Stimulated activated CD4-positive, alpha-beta T cell treated with anti-CD3 and anti-CD28 coated beads, Interleukin-1b, Interleukin-23, amount 100 ng/mL, for 1 hour (primary cell): ENCODE measurements at places on chromosomes 7 and 10.

- DNase-seq = no peak
Measured at GRCh38 chr7:90334193-90334843, 12.2 kb upstream of the GTPBP10 start.

DNA sequence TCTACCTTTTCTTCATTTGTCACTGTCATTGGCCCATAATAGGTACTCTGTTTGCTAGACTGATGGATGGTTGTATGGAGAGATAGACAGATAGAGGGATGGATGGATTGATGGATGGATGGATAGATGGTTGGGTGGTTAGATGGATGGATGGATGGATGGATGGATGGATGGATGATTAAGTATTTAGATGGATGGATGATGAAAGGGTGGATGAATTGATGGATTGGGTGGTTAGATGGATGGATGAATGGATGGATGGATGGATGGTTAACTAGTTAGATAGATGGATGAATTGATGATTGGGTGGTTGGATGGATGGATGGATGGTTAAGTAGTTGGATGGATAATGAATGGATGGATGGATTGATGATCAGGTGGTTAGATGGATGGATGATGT, 334.7 kb upstream of the AUTS2 start:
- no peak for DNase-seq

DNA sequence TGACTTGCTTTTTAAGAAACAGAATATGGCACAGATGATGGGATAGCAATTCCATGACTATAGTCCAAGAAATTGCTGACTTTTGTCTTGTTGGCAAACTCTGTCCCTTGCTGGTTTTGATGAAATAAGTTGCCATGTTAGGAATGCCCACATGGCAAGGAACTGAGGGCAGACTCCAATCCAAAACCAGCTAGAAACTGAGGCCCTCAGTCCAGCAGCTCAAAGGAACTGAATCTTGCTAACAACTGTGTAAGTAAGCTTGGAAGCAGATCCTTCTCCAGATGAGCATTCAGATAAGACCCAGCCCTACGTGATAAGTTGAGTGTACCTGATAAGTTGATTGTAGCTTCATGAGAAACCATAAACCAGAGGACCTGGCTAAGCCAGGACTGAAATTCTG, 64.3 kb upstream of the BMPER start:
- no peak for DNase-seq

- DNase-seq = no peak
Measured at GRCh38 chr7:66921396-66921917, 432 bp downstream of the TMEM248 start.

GRCh38 chr7:128406314-128407232, 3.2 kb downstream of the IMPDH1 start:
- DNase-seq = no peak

DNA sequence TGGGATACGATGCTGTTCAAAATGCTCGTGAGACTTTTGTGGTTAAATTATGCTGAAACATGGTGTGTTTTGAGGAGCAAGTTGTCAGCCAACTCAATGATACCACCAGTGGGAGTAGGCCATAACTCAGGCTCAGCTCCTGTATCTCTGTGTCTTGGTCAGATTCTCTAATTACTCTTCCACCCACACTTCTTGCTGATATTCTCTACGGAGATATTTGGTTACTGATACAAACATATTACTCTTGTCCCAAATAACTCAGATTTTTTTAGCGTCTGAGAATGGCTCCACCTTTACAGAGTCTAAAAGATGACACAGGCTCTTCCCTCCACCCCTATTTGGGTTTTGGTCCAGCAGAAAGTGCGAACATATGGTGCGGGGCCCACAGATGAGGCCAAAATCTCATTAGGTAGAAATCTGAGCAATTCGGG, 168.9 kb downstream of the PKD1L1 start:
- no peak for DNase-seq

DNA sequence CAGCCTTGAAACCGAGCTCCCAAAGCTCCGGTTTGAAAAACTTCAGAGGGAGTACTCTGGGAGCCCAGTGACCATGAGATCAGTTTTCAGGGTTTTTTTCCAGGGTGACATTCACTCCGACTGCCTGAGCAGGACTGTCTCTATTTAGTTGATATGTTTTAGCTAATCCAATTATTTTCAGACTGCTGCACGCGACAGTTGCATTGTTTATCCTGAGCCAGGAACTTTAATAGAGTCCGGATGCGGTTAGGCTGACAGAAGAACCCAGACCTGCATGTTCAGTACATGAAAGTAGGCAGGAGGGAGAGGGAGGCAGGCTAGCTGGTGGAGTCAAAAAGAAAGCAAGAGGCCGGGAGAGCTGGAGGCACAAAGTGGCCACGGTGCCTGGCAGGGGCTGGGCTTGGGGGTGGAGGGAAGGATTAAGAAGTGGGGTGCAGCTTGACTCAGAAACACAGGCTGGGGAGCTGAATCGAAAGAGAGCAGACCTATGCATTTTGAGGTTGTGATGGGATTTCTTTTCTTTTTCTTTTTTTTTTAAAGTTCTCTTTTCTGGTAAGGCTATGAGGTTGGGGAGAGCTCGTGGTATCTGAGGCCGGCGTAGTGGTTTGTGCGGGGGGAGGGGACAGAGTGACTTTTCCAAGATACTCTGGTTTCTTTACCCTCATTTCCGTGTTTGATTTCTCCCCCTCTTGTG, 5.7 kb downstream of the GATA3 start:
- DNase-seq = no peak

DNA sequence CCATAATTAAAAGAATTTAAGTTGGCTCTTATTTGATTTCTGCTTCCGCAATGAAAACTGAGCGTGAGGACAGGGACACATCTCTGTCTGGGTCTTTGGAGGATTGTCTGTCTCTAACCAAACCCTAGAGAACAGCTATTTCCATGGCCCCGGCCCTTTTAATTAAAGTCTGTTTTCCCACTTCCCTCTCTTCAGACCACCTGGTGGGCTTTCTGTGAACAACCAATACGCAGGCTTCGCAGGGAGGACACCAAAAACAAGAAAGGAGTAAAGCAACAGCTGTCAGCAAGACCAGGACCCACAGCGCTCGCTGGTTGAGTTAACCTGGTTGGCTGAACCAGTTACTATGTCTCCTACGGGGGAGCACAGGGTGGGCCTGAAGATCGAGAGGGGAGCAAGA, 217.1 kb upstream of the FRMD4A start:
- no peak for DNase-seq

- DNase-seq = no peak
Measured at GRCh38 chr7:11675163-11675562, 156.8 kb downstream of the THSD7A start.

GRCh38 chr10:71285180-71285545, 33.9 kb upstream of the SLC29A3 start:
- DNase-seq = no peak

GRCh38 chr10:75468612-75469005, 37.2 kb downstream of the LRMDA start:
- no peak for DNase-seq

- no peak for DNase-seq
Measured at GRCh38 chr7:7103343-7104313, 78.7 kb upstream of the C1GALT1 start.
